ENCODE measurements at places on chromosomes 12 and 14. TPM values are rescaled to one million over a fixed set of nuclear protein-coding genes. Genes with fewer than 3 reads are reported as not detected.

Gene PMEL
- total RNA-seq = 0.67 TPM

Gene DIO2
- total RNA-seq = 0.28 TPM

Gene NOP9
- 13.9 TPM for total RNA-seq

Gene ZDHHC22
- not detected for total RNA-seq

Gene ZNF219
- total RNA-seq = 49.7 TPM

Gene ASCL1
- total RNA-seq = not detected

Gene SCNN1A
- total RNA-seq = 2.7 TPM

Gene KCNH5
- 1.3 TPM for total RNA-seq

Gene ACIN1
- 53.9 TPM for total RNA-seq

Gene SMIM41
- total RNA-seq = 3.2 TPM

Gene FSCB
- total RNA-seq = not detected

Gene TRAFD1
- 17.9 TPM for total RNA-seq

Gene EIF2S3B
- total RNA-seq = not detected

Gene PLEKHG7
- not detected for total RNA-seq

Gene FITM1
- total RNA-seq = 74.3 TPM

Gene AKAP3
- total RNA-seq = 0.79 TPM

Gene TNFRSF1A
- total RNA-seq = 62.9 TPM

Gene KRT81
- not detected for total RNA-seq

Gene LRRC10
- total RNA-seq = 32.4 TPM

Gene RIPK3
- total RNA-seq = 3.8 TPM

Gene ATP2A2
- 1,597 TPM for total RNA-seq

Gene GALNT8
- total RNA-seq = 2.0 TPM

Gene MYL2
- 227 TPM for total RNA-seq

Gene NTS
- not detected for total RNA-seq

Gene KRT73
- not detected for total RNA-seq

Gene MBD6
- 12.5 TPM for total RNA-seq

Gene EMC9
- 16.8 TPM for total RNA-seq

Gene OGFOD2
- 4.9 TPM for total RNA-seq

Gene FOXM1
- total RNA-seq = 4.1 TPM

Gene LRTM2
- total RNA-seq = not detected

Gene SLC6A15
- not detected for total RNA-seq

Gene MYH7
- 1,082 TPM for total RNA-seq

Gene RHOJ
- 5.9 TPM for total RNA-seq

Gene LTBR
- total RNA-seq = 63.6 TPM

Gene A2ML1
- total RNA-seq = 0.15 TPM

Gene PPP1R13B
- 45.7 TPM for total RNA-seq

Gene TCL1B
- not detected for total RNA-seq

Gene HPD
- 1.3 TPM for total RNA-seq

Gene UBC
- total RNA-seq = 938 TPM

Gene BMP4
- 7.8 TPM for total RNA-seq

Gene SIVA1
- 238 TPM for total RNA-seq

Gene C3AR1
- total RNA-seq = 3.4 TPM

Gene KRT4
- total RNA-seq = not detected

Gene ADAM21
- 0.41 TPM for total RNA-seq

Gene POTEG
- not detected for total RNA-seq

Gene CISTR
- 3.7 TPM for total RNA-seq

Gene SERPINA3
- 330 TPM for total RNA-seq

Gene C12orf50
- total RNA-seq = not detected

Gene TFCP2
- 8.6 TPM for total RNA-seq

Gene OTUB2
- total RNA-seq = 0.48 TPM

Gene LYZ
- total RNA-seq = 10.8 TPM

Gene TEDC1
- total RNA-seq = 3.9 TPM

Gene RBMS2
- 12.8 TPM for total RNA-seq

Gene SLIRP
- 271 TPM for total RNA-seq

Gene PPP1R1A
- 111 TPM for total RNA-seq

Gene PITPNM2
- total RNA-seq = 10.5 TPM

Gene PGF
- 3.3 TPM for total RNA-seq

All from right atrium auricular region (tissue), 2 donors.